ENCODE measurements at places on chromosomes 12 and 14.

DNA sequence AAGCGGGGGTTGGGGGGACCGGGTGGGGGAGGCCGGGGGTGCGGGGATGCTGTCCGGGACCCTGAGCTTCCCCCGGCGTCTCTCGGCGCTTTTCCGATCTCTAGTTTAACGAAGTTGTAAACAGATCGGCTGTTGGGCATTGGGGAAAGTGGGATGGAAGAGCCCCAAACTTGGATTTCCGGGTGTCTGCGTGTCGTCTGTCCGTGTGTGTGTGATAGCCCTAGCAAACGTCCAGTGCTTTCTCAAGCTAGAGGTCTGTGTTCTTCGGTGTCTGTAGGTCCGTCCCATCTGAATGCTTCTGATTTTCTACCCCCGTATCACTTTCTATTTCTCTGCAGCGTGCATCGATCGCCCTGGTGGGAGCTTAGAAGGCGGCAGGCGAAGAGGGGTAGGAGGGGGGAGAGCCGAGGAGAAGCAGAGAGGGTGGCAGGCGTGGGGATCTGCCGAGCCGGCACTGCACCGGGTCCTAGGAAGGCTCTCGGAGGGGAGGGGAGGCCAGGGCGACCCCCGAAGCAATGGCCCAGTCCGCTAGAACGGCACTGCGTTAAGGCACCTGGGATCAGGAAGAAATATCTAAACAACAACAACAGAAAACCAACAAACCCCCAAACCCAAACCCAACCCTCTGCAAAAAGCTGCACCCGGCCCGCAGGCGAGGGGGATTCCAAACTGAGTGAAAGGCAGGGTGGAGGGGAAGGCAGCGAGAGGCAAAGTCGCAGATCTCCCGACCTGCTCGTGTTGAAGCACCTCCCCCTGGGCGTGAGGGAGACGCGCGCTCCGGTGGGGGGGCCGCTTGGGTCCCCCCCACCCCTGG lies 1.0 kb downstream of the KCNA1 start:
- DNase-seq, result no peak

DNA sequence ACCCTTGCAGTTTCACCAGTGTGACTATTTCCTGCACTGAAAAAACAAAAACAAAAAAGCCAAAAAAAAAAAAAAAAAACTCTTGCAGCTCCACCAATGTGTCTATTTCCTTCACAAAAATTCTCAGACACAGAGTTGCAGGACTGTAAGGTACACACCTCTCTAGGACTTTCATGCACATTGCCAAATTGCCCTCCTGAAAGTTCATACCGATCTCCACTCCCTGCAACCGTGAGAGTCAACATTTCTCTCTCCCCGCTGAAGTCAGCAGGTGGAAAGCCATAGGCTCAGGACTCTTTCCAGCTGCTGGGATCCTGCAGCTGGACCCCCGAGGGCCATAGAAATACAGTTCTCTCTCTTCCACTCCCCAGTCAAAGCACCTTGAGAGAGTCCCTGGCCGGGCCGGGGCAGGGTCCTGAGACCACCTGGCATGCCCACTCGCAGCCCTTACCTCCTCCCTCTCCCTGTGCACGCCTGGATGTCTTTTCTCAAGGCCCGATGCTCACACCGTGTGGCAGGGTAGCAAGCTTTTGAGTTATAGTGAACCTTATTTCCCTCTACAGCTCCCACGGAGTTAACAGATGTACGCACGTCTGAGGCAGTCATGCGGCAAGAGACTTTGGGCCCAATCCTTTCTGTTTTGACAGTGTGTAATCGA lies 23.6 kb downstream of the MMAB start:
- DNase-seq, result no peak

GRCh38 chr12:59736786-59737185 lies 141.0 kb downstream of the SLC16A7 start:
- DNase-seq, result no peak

GRCh38 chr14:63788011-63788933 lies 60.4 kb upstream of the SGPP1 start:
- DNase-seq, result no peak

GRCh38 chr14:58979325-58979724 lies 209.1 kb upstream of the DAAM1 start:
- DNase-seq, result no peak

DNA sequence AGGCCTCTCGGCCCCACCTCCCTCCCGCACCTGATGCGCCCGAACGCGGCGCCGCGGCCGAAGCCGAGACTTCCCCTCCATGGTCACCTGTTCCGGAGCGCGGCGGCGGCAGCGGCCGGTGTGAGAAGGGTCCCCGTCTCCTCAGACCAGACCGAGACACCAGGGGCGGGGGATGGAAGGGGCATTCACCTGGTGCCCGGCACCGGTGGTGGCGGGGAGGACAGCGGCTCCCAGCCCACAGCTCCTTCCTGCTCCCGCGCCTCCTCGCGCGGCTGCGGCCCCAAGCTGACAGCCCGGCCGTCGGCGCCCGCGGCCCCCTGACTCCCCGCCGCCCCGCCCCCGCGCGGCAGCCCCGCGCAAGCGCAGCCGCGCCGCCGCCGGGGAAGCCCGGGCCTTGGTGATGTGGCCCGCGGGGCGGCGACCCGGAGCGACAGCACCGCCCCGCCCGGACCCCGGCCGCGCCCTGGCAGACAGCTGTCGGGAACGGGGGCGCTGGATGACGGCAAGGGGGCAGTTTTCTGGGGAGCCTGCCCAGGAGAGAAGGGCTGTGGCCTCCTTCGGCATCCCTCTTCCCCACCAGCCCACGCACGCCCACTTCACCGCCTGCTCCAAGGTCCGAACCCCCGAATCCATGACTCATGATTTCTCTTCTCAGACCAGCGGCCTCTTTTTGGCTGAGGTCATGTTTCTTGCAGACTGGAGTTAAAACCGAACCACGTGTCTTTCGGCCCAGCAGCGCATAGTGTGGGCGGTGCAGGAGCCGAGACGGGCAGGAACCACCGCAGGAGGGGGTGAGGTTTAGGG lies at the start of gene SLC41A2:
Gene SLC41A2, minus strand, starts transcription at position 290 of the 804 bp plus-strand sequence. CDS start 29,763 bp downstream, outside the sequence.
- DNase-seq, result no peak

GRCh38 chr12:93163260-93164036 lies 214.3 kb upstream of the NUDT4 start:
- no peak for DNase-seq

DNA sequence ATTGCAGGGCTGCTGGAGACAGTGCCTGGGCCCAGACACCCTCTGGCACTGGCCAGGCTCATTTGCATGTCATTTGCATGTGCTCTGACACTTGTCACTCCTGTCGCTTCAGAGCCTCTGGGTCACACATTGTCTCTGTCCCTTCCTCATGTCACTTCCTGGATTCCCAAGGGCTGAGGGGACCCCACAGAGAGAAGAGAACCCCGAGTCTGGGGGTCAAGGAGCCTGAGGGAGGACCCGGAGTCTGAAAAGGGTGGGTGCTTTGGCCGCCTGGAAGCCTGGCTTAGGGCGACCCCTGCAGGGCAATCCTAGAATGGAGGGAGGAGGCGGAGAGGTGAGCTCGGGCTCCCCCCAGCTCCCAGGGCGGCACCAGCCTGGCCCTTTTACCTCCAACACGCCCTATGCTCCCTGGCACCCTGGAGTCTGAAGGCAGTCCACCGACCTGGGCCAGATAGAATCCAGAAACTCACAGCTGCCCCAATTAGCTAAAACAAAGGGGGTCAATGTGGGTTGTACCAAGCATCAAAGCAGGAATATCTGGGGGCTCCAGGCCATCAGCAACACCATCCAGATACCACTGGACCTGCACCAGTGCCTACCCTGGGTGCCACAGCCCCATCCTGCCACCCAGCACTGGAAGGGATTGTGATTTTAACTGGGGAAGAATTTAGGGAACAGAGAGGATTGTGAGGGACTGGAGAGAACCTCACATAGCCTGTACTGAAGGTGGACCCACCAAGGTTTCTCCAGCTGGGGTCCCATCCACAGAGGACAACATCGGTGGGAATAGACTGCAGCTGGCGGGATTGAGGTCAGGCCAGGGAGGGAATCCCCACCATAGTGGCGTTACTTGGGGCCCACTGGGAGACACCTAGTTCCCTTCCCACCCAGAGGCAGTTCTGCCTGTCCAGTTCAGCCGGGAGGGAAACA lies 21.8 kb upstream of the KRT78 start:
- no peak for DNase-seq

GRCh38 chr14:102479777-102480176 lies 29.8 kb downstream of the ANKRD9 start:
- DNase-seq, result no peak

DNA sequence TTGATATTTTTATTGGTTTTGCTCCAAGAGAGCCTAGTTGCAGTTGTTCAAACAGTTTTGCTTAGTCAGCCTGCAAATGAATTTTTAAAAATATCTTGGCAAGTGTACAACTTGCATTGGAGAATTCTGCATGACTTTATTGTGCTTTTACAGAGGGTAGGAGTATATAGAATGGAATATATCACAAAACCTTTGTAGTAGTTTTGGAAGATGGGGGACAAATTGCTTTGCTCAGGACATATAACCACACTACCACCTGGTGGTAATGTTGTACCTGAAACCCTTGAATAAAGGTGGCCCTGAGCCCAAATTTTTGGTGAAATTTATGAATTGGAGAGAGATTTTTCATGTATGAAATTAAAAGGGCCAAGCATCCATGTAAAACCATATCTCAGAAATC lies 645.2 kb downstream of the MED13L start:
- no peak for DNase-seq

- DNase-seq, result no peak
Measured at GRCh38 chr12:117152793-117153775, 37.2 kb downstream of the FBXO21 start.

DNA sequence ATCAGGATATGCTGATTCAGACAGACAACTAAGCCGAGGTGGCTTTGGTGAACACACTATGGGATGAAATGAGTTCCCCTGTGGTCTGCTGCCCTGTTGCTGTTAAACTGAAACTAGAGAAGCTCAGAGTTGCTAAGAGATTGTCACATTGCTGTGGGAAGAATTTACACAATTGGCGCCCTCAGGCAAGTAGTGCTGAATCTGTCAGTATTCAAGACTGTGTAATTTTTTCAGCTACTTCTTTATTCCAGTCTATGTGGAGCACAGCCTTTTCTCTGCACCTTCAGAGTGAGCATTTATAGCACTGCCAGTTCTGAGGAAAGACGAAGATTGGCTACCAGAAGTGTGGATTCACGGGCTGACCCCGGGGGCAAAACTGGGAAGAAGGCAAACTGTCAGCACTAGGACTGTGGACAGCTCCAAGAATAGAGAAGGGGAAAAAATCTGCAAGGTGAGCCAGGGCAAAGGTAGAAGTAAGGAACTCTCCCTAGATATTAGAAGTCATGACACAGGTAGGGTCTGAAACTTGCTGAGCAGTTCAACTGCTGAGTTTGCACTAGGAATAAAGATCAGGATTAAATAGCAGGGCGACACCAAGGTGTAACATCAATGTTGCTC lies 218.8 kb upstream of the TMPO start:
- DNase-seq, result no peak

- no peak for DNase-seq
Measured at GRCh38 chr12:49055978-49056754, 4.4 kb downstream of the KMT2D start.

GRCh38 chr14:97413022-97413539 lies 615.9 kb downstream of the VRK1 start:
- DNase-seq, result no peak

DNA sequence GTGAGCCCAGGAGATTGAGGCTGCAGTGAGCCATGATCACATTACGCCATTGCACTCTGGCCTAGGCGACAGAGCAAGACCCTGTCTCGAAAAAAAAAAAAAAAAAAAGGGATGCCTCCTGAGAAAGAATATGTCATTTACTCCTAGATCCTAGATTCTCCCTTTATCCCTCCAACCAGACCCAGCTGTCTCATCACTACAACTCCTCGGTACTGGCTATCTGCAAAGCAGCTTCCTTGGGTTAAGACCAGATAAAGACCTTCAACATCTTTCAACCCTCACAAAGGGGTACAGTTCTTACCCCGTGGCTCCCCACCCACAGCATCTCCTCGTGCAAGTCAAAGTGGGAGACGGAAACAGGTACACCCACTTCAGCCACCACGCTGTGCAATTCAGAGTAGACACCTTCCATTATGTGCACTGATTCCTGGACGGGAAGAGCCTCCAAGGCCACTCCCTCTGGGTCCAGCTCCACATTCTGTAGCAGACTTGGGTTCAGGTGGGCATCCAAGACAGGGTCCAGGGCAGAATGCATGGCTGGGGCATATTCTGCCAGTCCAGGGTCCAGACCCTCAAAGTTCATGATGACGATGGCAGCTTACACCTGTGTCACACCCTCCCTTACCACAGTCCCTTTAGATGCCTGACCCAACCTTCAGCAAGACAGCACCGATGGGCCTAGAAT lies 1.1 kb downstream of the PAN2 start:
- DNase-seq, result no peak

DNA sequence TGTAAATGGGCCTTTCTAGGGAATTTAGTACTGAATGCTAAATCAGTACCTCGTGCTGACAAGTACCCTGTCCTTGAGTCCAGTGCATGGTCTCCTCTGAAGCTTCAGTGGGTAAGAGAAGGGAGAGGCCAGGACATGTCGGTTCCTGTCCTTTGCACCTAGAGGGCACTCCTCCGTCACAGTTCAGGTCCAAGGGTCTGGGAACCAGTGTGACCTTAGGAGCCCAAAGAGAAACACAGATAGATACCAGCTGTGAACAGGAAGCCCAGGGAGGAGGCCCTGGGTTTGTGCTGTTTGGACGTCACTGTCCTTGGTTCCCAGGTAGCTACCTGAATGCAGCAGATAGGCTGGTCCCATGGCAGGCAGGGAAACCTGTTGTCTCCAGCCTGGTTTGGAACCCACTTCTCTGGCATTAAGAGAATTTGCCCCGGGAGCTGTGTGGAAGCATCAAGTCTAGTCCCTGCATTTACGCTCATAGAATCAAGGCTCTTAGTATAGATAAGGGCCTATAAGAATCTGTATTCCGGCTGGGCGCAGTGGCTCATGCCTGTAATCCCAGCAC lies 3.9 kb upstream of the FGF23 start:
- DNase-seq, result no peak

GRCh38 chr12:2606186-2606910 lies 188.4 kb upstream of the FKBP4 start:
- DNase-seq, result no peak

- no peak for DNase-seq
Measured at GRCh38 chr12:100567945-100568344, 5.5 kb upstream of the GAS2L3 start.

- no peak for DNase-seq
Measured at GRCh38 chr12:52759695-52760094, 17.4 kb downstream of the KRT76 start.

DNA sequence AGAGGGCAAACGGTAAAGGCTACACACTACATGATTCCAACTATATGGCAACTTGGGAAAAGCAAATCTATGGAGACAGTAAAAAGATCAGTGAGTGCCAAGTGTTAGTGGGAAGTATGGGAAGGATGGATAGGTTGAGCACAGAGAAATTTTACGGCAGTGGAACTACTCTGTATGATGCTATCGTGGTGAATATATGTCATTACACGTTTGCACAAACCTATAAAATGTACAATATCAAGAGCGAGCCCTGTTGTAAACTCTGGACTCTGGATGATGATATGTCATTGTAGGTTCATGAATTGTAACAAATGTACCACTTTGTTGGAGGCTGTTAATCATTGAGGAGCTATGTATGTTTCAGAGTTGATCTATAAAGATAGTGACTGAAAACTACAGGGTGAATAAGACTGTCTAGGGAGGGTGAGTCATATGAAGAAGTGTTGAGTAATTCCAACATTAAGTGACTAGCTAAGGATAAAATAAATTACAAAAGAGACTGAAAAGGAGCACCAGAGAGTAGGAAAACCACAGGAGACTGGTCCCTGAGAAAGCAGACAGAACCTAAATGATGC lies 349.2 kb upstream of the LMO3 start:
- no peak for DNase-seq
